Nucleus accumbens (tissue), 56 donors: ENCODE measurements at places on chromosomes 13 and 19.

GRCh38 chr13:33251131-33251661, 34.4 kb downstream of the STARD13 start:
- no peak for DNase-seq

DNA sequence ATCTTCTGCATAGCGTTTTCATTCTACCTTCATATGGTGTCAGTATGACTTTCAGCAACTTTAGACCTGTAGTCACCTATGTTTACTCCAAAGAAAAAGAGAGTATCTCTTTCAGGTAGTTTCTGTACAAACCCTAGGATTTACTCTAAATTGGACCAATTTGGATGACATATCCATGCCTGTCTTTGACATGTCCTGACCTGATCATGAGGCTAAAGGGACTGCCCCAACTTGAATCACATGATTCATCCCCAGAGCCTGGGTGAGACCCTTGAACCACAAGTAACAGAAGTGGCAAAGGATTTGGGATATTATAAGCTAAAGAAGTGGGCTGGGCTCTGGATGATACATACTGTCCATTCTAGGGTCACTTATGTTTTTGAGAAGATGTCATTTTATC, 124.5 kb upstream of the CSNK1A1L start:
- DNase-seq: no peak

GRCh38 chr19:43781630-43782310, 997 bp upstream of the KCNN4 start:
- no peak for DNase-seq

DNA sequence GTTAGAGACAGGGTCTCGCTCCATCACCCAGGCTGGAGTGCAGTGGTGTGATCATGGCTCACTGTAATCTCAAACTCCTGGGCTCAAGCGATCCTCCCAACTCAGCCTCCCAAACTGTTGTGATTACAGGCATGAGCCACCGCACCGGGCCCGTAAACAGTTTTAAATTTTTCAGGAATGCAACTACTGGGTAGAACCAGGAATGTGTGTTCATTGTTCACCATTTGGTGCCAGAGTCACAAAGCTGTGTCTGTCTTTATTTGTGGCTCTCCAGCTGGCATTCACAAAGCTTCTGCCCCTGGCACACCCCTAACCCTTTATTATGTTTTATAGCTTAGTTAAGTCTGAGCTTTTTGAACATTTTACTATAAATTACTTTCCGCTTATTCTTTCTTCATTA, 19.8 kb upstream of the ACP7 start:
- DNase-seq: no peak

DNA sequence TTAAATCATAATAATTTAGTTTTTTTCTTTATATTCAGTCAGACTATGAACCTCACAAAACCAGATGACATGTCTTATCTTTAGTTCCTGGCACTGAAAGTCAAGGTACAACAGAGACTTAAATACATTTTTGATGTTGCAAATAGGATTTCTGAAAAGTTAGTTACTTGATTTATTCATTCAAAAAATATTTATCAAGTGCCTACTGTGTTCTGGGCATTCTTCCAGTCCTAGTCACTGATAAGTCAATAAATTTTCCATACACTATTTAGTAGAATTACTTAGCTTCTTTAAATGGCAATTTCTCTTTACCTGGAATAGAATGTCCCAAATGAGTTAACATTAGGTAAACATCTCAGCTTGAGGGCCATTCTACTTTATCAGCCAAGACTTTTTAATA, 938.3 kb upstream of the PCDH9 start:
- no peak for DNase-seq

GRCh38 chr19:3252650-3253049, 28.2 kb downstream of the CELF5 start:
- no peak for DNase-seq

DNA sequence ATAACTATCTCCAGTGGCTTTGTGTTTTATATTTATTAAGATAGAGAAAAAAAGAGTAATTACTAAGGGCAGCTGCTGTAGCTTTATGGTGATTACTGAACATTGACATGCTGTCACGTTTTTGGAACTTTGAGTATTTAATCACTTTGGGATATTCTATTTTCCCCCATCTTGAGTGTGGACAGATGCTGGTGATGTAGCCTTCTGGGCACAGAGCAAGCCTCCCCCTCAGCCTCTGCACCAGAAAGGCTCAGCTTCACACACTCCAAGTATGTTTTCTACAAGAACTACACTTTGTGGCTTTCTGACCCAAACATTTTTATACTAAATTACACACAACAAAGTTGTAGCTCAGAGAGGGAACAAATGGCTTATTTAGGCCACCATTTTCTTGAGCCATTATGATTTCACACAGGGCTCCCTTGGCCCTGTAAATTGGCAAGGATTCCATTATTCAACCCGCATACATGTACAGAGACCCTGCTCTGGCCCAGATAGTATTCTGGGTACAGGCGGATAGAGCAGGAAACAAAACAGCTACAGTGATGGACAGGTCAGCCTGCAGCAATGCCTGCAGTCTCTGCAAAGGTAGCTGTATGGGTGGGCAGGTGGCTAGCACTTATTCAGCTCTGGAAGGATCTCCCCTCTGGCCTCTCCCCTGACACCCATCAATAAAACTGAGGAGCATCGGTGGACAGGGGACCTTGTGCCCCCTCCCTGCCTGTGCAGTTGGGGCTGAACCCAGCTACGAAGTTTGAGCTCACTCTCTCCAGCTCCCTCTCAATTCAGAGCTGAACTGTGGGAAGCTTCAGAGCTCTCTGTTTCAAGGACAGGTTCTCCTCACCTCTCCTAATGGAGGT, 1.3 kb downstream of the ALOX5AP start:
- DNase-seq: no peak

- DNase-seq: no peak
Observed at GRCh38 chr13:35785576-35786303, 309.3 kb upstream of the MAB21L1 start.

- no peak for DNase-seq
Observed at GRCh38 chr19:45498411-45499195, at the start of gene PPM1N. PPM1N (plus strand) TSS chr19:45498443; CDS start chr19:45498473, 30 bp downstream.

- no peak for DNase-seq
Observed at GRCh38 chr19:30625947-30626625, 253.9 kb downstream of the ZNF536 start.

- DNase-seq: no peak
Observed at GRCh38 chr19:9878511-9879196, 43.5 kb downstream of the PIN1 start.

DNA sequence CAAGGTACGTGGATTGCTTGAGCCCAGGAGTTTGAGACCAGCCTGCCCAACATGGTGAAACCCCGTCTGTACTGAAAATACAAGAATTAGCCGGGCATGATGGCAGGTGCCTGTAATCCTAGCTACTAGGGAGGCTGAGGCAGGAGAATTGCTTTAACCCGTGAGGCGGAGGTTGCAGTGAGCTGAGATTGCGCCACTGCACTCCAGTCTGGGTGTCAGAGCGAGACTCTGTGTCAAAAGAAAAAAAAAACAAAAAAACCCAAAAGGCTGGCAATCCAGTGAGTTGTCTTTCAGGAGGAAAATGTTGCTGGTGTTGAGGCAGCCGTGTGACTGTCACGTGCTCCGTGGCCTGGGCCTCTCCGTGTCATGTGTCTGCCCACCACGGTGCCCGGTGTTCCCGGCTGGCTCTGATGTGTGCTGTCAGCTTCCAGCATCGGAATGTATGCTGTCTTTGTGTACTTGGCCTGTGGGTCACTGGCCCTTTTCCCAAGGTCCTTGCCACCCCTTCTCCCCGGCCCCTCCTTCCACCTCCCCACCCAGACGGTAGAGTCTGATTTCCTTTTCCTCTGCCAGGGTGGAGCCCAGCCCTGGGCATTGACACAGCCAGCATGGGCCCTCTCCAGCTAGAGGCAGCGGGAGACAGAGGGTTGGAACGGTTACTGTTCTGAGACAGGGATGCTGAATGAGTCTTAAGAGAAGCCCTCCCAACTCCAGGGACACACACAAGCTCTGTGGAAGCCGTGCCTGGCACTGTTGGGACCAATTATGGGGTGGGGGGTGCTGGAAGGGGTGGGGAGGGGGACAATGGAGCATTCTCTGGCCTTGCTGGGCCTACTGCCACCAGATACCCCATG, 7.2 kb upstream of the TUBB4A start:
- DNase-seq: peak; percentile 89

DNA sequence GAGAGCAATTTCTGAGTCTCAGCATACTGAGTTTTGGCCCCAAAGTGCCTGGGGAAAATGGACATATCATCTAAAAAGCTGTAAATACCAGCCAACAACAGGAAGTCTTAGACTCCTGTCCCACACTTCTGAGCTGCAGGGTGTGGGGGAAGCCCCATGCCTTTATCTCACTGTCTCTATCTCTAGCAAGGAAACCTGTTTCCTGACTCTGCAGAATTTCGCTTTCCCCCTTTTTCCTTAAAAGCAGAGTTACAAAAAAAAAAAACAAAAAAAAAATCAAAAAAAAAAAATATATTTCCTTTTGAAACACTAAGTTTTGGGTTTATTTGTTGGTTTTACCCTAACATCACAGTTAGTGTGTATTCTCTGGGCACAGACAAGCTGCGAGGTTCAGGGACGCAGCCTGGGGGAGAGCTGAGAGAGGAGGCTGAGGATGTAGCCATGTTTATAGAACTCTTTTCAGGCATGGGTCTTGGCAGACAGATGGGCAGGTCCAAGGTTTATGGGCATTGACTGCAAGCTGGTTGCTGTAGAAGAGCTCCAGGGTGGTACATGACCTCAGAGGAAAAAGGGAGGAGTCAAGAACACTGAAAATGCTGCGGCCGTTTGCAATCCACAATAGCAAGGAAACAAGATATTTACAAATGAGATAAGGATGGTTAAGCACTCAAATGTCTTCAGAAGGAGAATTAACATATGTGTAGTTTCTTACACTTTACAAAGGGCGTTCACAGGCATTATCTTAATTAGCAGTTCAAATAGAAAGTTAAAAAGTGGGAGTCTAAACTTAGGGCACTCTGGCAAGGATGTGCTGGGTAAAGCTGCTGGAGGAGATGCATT, 4.9 kb downstream of the MBNL2 start:
- no peak for DNase-seq

DNA sequence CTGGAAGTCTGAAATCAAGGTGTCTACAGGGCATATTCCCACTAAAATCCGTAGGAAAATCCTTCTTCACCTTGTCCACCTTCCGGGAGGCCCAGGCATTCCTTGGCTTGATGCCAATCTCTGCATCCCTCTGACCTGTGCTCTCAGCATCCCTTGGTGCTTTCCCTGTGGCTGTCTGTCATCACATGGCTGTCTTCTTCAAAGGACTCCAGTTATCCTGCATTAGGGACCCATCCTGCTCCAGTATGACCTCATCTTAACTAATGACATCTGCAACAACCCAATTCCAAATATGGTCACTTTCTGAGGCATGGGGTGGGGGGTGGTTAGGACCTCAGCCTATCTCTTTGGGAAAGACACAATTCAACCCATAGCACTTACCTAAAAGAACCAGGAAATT, 423.8 kb downstream of the IRS2 start:
- DNase-seq: no peak
